ENCODE measurements at places on chromosomes 11 and 22. TPM values are rescaled to one million over a fixed set of nuclear protein-coding genes. Genes with fewer than 3 reads are reported as not detected.

DNA sequence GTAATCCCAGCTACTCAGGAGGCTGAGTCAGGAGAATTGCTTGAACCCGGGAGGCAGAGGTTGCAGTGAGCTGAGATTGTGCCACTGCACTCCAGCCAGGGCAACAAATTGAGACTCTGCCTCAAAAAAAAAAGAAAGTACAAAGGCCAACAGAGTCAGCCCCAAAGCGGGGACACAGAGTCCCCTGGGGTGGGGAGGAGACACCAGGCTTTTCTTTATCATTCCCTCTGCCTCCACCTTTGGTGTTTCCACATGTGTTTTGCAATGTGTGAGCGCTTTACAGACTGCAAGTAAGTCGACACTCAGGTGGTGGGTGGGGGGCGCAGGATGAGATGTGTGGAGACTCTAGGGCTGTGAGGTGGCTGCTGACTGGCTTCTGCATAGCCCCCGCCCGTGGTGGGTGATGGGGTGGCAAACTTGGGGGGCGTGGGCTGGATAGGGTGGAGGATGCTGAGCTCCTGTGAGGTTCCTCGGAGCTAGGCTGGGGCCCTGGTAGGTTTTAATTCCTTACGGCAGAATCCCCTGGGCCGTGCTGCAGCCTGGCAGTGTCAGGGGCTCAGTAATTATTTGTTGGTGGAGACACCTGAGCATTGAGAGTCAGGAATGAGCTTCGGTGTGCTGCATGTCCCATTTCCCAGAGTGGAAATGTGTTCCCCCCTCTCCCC, 177.2 kb downstream of the CTTN start:
- no peak for DNase-seq

TMEM45B gene
- not detected for total RNA-seq

CDC42EP2 gene
- total RNA-seq, result 45.1 TPM

GAB4 gene
- total RNA-seq, result not detected
